Stimulated activated CD8-positive, alpha-beta memory T cell treated with anti-CD3 and anti-CD28 coated beads, Interleukin-7, amount 100 ng/mL, for 48 hours (primary cell): ENCODE measurements at places on chromosomes 7 and 10.

GRCh38 chr7:124459101-124460055 lies 306.2 kb downstream of the GPR37 start:
- no peak for DNase-seq

- DNase-seq = no peak
Observed at GRCh38 chr10:10772411-10772810, 245.3 kb upstream of the CELF2 start.

DNA sequence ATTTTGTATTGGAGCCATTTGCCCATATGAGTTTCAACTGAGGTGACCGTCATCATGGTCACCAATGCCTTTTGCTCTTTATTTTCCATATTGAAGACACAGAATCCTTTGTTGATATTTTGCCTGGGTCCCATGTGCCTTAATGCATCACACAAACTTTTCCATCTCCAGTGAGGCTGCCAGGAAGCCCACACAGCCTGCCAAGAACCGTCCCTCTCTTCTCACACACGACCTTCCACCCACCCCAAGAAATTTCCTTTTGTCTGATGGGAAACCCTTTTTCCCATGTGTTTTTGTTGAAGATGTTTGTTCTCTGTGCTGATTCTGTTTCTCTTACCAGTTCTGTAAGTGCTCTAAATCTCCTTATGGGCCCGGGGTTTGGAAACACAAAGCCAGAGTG lies 168.9 kb downstream of the CSTF2T start:
- no peak for DNase-seq

- DNase-seq = no peak
Observed at GRCh38 chr10:71467161-71467560, 70.4 kb downstream of the CDH23 start.

GRCh38 chr10:132590752-132591121 lies 53.1 kb downstream of the INPP5A start:
- DNase-seq = no peak

GRCh38 chr10:108902619-108903285 lies 1020.6 kb downstream of the XPNPEP1 start:
- DNase-seq = no peak
